Fibroblast of the aortic adventitia (primary cell): ENCODE measurements at places on chromosomes 2 and 18. TPM values are rescaled to one million over a fixed set of nuclear protein-coding genes. Genes with fewer than 3 reads are reported as not detected.
A peak's percentile ranks its signal among the peaks of the same experiment; 100 is the strongest.

Gene CFC1
- not detected in 2 replicates for total RNA-seq

DNA sequence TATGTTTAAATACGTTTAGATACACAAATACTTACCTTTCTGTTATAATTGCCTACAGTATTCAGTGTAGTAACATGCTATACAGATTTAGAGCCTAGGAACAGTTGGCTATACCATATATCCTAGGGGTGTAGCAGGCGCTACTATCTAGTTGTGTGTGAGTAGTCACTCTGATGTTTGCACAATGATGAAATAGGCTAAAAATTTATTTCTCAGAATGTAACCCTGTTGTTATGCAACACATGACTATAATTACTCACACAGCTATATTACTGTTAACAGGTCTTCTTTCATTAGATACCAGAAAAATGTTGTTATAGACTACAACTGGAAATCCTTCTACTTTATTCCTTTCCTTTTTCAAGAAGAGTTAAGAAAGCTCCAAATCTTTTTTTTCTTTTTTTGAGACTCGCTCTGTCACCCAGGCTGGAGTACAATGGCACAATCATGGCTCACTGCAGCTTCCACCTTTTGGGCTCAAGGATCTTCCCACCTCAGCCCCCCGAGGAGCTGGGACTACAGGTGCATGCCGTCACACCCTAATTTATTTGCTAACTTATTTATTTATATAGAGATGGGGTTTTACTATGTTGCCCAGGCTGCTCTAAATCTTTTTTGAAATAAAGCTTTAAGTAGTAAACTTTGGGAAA, 48.5 kb downstream of the C2orf74 start:
- peak; percentile 85 for DNase-seq

DNA sequence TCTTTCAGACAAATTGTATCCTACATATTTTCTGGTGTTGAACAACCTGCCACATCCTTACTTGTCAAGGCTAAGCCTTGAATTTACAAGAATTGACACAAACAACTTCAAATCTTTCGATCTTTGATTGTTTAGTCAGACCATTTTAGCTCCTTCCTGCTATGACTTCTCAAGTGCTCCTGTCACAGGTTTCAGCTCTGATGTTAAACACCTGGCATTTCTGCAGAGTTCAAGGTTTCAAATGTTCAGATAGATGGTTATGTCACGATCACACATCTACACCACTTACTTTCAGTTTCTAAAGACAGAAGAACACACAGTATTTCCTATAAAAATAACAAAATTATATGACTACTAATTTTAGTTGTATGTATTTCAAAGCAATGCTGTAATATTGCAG, 84.0 kb downstream of the RND3 start:
- DNase-seq = no peak

DNA sequence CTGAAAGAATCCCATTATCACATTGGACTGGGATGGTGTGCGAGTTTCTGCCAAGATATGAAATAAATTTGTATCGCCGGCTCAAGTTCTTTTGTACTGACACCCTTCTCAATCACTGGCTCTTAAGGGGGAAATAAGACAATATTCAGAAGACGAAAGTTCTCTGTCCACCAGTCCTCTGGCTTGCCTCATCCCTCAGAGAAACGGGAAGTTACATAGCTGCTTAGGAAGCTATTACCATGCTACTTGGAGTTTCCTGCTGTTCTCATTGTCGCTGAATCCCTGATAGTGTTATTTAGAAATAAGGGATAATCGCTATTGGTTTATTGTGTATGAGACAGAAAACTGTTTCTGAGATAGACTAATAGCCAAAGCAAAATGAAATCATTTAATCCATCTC, 205.0 kb upstream of the ZNF521 start:
- DNase-seq = no peak

GRCh38 chr2:159939946-159940345, 122.5 kb downstream of the PLA2R1 start:
- DNase-seq = no peak
